Stimulated activated CD4-positive, alpha-beta T cell treated with anti-CD3 and anti-CD28 coated beads, Interleukin-4, amount 100 ng/mL, for 4 hours (primary cell): ENCODE measurements at places on chromosomes 11 and 22.

DNA sequence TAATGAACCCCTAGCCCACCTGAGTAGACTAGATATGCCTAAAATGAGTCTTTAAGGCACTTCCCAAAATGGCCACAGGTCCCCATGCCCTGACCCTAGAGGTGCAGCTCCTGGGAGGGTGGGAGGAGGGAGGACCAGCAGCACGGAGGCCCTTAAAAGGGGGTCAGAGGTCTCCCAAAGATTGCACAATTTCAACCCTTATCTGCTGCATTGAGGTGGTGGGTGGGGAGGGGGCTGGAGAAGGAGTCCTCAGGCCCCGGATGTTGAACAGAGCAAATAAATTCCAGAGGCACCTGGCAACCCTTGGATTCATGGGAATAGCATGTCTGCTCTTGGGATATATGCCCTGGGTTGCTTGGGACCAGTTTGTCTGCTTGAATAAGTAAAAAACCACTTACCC is 57.6 kb downstream of the NAV2 start:
- no peak for DNase-seq

DNA sequence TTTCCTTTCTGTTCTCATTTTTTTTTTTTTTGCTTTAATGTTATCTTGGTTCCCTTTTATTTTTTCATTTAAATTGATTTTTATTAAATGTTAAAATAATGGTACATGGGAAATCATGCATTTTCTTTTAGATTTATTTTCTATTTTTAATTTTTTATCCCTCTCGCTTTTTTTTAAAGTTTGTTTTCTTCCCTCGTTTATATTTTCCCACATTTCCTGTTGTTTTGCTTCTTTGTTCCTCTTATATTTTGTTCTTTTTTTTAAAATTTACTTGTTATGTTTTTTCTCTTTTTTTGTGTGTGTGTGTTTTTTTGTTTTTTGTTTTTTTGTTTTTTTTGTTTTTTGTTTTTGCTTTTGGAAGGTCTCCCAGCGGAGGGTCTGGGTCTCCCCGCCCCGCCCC is 34.9 kb upstream of the EIF3D start:
- DNase-seq, result no peak

DNA sequence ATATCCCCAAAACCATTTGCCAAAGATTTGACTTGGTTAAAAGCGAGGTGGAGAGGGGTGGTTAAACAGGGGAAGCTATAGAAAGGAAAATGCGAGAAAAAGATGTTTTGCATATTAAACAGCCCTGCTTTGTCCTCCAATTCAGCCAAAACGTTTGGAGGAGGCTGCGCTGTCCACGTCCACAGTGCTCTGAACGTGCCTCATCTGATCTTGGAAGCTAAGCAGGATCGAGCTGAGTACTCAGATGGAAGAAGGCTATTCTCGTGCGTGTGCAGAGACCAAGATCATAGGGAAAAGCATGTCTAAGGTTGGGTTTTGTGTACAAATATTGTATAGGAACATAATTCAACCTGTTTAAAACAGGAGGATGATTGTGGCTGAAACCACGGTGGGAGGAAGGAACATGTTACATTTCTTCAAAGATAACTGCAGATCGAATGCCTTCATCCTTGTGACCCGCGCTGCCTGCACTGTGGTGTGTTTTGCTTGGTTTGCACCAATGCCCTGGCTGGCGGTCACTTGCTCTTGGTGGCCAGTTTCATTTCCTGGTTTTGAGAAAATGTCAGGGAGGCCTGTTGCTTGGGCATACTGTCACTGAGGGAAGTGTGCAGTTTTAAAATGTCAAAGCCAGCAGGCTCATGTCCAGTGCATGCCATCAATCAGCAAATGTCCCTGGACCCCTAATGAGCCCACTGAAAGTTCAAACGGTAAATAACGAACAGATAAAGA is 40.4 kb downstream of the FLI1 start:
- DNase-seq, result no peak

DNA sequence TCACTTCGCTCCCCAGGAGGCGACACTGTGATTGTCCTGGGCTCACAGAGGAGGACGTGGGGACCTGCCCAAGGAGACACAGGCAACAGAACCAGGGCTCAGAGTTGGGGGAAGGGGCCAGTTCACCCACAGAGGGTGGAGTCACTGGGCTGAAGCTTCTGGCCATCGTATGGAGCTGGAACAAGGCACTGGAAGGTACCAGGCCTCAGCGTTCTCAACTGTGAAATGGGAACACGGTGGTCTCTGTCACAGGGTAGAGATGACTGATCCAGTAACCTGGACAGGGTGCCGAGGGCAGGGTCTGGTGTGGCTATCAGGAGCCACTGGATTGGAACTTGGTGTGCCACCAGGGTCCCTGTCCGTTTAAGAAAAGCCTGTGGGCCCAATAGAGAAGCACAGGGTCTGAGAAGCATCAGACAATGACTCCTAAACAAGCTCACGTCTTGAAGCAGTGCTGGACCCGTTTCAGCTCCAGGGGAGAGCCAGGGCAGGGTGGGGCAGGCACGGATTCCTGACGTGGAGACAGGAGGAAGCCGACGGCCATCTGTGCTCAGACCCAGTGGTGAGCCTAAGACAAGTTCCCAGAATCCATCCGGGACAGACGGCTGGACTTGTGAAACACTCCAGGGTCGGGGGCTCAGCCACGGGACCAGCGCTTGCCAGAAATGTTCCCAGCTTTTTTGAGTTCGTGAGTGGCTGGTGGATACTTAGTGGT is 25.0 kb upstream of the KCNQ1OT1 start:
- no peak for DNase-seq

GRCh38 chr22:31088233-31088986 is 7.3 kb downstream of the SMTN start:
- DNase-seq, result no peak

DNA sequence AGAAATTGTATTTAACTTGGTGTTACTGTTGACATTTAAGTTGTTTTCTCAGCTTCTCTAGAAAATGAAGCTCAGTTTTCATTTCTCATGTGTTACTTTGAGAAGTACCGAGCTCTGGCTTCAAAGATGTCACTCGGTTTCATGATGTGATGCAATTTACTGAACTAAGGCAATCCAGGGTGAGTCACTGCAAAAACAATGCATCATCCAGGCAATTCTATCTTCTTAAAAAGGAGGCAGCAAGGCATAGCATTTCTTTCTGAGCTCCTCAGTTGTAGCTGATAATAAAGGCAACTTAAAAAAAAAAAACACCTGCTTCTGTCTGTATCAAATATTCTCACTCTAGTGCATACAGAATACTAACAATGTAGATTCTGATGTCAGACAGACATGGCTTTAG is 91.1 kb upstream of the KCNA4 start:
- DNase-seq, result no peak

DNA sequence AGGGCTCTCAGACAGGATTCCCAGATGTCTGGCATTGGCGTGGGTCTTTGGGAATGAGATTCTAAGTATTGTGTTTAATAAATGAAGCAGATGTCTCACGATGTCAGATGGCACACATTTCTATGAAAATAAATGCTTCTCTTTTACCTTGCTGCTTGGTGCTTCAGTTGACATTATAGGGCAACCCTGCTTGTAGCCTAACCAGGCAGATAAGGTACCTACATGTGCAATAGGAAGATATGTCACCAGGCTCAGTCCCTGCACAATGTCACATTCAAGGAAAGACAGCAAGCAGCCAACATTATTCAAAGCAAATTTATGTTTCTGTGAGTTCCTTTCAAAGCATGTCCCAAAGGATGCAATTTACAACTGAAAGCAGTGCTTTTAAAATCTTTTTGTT is 43.4 kb upstream of the SYN3 start:
- DNase-seq, result no peak

DNA sequence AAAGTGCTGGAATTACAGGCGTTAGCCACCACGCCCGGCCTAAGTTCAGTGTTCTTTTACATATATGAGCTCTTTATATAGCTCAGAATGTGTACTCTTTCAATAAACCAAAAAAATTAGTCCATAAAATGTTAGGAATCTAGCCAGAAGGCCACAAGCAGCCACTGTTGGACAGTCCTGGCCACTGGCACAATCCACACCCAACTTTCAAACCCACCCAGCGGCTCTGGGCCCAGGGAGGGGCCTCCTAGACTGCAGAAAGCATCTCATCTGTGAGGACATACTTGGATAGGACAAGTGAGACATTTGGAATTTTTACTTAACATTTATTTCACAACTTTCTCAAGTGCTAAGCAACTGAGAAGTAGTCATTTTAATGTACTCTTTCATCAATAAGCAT is 6.4 kb downstream of the PACSIN2 start:
- DNase-seq, result no peak
